ENCODE measurements at places on chromosomes 6 and 20. TPM values are rescaled to one million over a fixed set of nuclear protein-coding genes. Genes with fewer than 3 reads are reported as not detected.

SAMD10 gene
- total RNA-seq, result 1.5 TPM

ELOVL5 gene
- total RNA-seq, result 50.8 TPM

SLC12A5 gene
- total RNA-seq, result not detected

OXT gene
- total RNA-seq, result not detected

TPBG gene
- 128 TPM for total RNA-seq

EYA4 gene
- not detected for total RNA-seq

AARS2 gene
- total RNA-seq, result 9.2 TPM
